Stimulated activated CD4-positive, alpha-beta T cell treated with anti-CD3 and anti-CD28 coated beads, Interleukin-2, amount 100 ng/mL, for 4 hours (primary cell): ENCODE measurements at places on chromosomes 3 and 15.

DNA sequence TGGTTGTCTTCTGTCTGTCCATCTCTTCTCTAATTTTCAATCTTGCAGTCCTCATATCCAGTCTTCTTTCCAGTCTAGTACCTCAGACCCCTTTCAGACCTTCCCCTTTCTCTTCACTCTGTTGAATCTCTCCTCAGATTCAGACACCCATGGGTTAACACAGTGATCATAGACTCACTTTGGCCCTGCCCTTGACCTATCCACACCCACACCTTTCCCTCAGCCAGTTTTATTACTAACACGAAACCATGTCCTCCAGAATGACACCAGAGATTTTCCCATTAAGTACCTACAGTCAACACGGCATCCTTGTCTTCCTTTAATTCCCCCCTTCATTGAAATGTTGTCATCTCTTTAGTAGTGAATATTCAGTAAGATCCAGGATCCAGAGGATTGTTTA, 74.5 kb upstream of the UBE2E2 start:
- DNase-seq: no peak

DNA sequence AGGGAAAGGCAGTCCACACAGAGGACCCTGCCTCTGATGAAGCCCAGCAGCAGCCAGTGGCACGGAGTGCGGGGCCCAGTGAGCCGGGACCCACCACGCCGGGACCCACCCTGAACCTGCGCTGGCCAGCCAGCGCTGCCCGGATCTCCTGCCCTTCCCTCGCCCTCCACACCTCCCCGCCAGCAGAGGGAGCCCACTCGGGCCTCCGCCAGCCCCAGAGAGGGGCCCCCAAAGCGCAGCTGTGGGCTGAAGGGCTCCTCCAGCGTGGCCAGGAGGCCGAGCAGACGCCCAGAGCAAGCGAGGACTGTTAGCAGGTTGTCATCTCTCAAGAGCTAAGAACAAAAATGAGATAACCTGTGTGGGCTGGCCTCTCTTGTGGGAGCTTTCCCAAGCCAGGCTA, 81.3 kb upstream of the ATP10A start:
- no peak for DNase-seq

DNA sequence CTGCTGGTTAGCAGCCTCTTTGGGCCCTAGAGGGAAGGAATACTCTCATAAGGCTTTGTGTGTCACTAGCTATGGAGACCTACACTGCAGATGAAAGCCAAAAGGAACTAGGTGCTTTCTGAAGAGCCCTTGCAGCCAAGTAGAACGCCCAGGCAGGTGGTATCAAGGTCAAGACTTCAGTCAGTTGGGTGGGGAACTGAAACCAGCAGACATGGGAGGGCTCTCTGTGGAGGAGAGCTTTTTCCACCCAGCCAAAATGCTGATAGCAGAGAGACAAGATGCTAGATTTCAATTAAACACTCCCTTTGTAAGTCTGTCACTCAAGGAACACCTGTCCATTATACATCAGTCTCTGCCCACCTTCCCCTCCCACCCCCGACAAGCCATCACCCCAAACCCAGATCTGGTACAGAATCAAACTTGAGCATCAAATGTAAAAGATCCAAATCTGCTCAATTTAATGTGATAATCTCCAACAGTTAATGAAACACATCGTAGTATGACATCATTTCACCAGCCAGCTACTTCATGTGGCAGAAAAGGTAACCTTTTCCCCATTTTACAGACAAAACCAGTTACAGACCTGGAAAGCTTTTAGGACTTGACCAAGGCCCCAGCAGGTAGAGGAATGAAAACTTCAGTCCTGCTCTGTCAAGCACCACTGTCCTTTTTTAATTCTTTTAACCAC, 14.6 kb downstream of the MRPS25 start:
- no peak for DNase-seq

DNA sequence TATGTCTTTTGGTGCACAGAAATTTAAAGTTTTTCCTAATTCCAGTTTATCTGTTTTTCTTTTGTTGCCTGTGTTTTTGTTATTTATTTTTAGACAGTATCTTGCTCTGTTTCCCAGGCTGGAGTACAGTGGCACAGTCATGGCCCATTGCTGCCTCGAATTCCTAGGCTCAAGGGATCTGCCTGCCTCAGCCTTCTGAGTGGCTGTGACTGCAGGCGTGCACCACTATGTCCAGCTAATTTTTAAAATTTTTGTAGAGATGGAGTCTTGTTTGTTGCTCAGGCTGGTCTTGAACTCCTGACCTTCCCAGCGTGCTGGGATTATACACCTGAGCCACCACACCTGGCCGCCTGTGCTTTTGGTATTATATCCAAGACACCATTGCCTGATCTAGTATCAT, 22.8 kb downstream of the KAT2B start:
- DNase-seq: no peak

GRCh38 chr3:151924753-151925152, 51.3 kb downstream of the SUCNR1 start:
- DNase-seq: no peak
